GM23248 (cell line): ENCODE measurements at places on chromosomes 2 and 18.

- no peak for DNase-seq
Observed at GRCh38 chr2:23793476-23793875, 133.4 kb downstream of the ATAD2B start.

- no peak for DNase-seq
Observed at GRCh38 chr2:217636991-217637561, 365.7 kb downstream of the TNS1 start.

- DNase-seq = peak; percentile 50
Observed at GRCh38 chr2:38444247-38444646, 67.2 kb upstream of the ATL2 start.

- no peak for DNase-seq
Observed at GRCh38 chr2:67851956-67852824, 210.6 kb downstream of the C1D start.

GRCh38 chr18:75393721-75394120 lies 33.8 kb downstream of the SMIM21 start:
- no peak for DNase-seq

DNA sequence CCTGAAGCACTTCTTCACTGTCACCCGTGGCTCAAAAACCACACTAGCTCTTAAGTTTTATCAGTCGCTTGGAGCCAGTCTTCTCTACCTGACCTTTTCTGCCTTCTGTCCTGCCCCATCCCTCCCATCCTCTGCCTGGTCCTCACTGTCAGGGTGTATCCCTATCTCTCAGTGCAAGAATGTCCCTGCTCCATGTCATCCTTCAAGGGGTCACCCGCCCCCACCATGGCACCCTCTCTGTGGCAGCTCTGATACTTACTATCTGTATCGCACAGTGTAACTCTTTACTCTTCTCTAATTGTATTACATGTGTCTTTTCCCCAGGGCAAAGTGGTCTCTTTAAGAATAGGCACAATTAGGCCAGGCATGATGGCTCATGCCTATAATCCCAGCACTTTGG lies 4.4 kb downstream of the VAMP5 start:
- no peak for DNase-seq

DNA sequence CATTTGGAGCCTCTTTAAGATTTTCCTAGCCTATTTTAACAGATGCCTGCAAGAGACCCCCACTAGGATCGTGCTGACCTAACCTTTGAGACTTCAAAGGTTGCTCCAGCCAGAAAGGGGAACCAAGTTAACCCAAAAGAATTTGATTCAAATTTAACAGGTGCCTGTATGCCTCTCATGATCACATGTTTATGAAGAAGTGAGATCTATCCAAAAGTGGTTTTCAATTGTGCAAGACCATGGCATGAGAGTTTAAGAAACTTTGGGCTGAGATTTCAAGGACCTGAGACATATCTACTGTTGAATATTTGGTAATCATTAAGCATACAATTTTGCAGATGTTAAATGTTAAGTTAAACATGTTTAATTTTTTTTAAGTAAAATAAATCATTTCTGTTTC lies 1.3 kb upstream of the RSAD2 start:
- no peak for DNase-seq

- DNase-seq = peak; percentile 66
Observed at GRCh38 chr2:61135510-61135909, 26.5 kb upstream of the C2orf74 start.

GRCh38 chr2:215850380-215850779 lies 163.0 kb downstream of the MREG start:
- peak; percentile 12 for DNase-seq

DNA sequence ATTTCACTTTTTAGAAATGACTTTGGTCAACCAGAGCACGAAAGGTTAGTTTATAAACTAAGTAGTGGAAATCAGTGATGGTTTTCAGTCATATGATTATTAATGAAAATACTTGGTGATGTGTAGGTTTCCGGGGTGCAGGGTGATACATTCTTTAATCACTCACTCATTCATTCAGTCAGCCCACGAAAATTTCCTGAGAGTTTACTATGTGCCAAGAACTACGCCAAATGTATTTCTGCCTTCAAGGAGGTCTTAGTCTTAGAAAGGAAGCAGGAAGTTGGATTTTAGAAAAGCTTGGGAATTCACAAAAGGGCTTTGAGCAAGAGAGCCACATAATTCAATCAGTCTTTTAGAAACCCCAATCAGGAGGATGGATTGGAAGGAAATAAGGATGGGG lies 543.6 kb downstream of the PLCL1 start:
- peak; percentile 21 for DNase-seq

DNA sequence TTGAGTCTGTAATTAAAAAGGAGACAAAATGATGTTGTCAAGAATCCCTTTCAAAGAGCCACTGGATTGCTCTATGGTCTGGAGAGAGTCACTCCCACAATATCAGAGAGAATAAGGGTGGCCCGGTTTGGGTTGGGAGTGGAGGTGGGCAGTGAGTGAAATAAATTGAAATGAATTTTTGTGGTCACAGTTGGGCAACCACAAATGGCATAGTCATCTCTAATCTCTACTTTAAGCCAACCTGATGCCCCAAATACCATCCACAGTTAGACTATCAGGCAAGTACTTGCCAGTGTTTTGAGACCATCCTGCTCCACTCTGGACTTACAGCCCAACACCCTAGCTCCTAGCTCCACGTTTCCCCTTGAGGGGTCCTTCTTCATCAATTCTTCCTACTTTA lies 559.7 kb downstream of the BCL11A start:
- DNase-seq = no peak

DNA sequence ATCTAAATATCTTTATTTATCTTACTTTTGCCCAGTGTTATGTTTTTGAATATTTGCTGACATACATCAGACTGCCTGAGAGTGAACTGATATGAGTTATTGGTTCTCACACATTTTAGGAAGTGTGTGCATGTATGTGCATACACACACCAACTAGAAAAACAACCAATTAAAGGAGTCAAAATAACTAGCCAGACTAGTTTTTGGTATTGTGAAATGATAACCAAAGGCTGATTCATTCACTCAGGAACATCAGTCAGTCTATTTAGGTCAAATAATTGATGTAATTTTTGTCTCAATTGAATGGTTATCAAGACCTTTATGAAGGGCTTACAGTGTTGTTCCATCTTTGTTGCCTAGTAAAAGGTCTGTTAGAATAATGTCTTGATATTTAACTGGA lies 369.3 kb upstream of the VRK2 start:
- no peak for DNase-seq

DNA sequence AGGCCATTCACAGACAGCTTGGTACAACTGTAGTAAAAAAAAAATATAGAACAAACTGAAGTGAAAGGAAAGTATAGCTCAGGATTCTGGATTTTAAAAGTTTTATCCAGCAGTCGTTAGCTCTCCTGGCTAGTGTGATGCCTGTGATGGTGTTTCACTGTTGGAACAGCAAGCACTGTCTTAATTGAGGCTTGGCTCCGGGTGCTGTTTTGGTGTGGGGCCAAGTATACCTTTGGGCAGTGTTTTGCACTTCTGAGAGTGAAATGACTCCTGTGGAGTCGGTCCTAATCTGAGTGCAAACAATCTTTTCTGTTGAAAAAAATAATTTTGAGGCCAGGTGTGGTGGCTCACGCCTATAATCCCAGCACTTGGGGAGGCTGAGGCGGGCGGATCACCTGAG lies 28.7 kb upstream of the RAB1A start:
- no peak for DNase-seq

- DNase-seq = no peak
Observed at GRCh38 chr2:79630972-79631557, 118.2 kb downstream of the CTNNA2 start.

- no peak for DNase-seq
Observed at GRCh38 chr2:174072069-174072468, 106.9 kb upstream of the SP3 start.

- DNase-seq = peak; percentile 35
Observed at GRCh38 chr18:8450013-8450412, 159.2 kb upstream of the RAB12 start.

DNA sequence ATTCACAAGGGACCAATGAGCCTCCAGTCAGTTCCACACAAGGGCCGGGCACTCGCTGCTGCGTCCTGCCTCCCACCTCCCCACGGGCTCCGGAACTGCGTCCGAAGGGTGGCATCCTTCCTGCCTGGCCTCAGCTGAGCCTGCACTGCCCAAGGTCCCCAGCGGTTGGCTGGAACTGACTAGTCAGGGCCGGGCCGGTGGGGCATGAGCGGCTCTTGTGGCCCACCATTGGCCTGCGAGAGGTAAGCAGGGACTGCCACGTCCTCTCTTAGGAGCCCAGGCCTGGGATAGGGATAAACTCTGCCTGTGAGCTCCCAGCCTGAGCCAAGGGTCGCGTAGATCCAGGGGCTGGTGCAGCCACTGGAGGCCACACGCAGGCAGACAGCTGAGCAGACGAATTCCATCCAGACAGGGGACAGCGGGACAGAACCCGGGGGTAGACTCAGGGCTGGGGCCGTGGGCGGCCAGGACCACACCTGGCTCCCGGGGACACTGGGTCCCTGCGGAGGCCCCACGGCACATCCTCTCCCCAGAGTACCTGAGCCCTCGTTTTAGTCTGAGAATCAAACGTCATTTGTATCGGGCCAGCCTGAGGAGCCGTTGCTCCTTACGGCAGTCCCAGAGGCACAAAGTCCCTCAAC lies 148.4 kb downstream of the ZNF516 start:
- DNase-seq = no peak

GRCh38 chr2:181806039-181806392 lies 85.5 kb upstream of the ITPRID2 start:
- no peak for DNase-seq
